Substantia nigra (tissue), 51 donors: ENCODE measurements at places on chromosomes 4 and X.

DNA sequence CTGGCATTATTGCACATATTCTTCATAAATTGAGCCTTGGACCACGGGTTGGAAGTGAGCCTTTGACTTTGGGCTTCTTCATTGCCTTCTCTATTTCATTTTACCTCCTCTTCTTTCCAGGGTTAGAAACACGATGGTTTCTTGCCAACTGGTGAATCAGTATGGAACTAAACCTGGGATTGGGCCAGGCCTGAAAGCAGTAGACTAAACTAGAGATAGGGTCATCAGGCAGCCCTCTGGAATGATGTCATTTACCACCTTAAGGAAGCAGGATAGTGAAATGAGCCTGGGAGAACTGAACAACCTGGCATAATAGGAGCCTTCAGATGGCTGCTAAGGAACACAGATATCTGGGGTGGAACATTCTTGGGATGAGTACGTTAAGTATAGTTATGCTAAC, 67.5 kb upstream of the ATP8A1 start:
- DNase-seq: no peak

GRCh38 chrX:92232182-92232581, 453.0 kb downstream of the PCDH11X start:
- no peak for DNase-seq

DNA sequence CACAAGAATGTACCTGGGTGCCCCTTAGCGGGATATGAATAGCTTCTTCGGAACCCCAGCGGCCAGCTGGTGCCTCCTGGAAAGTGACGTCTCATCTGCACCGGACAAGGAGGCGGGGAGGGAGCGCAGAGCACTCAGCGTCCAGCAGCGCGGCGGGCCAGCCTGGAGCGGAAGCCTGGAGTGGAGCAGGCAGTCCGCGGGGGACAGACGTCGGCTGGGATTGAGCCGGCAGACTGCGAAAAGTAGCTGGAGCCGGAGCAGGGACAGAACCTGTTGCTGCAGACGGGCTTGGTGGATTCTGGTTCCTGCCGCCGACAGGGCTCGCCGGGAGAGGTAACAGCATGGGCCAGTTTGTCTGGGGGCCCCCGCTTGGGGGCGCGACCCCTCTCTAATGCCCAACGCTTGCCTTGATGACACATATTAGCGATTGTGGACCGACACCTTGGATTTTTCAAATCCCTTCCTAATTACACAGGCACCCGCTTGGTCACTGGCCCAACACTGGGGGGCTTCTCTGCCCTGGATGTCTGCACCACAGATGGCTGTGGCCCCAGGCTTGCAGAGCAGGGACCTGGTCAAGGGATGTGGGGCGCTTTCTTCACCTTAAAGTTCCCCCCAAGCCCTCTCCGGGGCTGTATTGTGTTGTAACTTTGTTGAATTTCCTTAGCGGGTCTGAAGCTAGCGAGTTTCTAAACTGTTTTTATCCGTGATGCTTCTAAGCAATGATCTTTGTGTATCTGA, at the start of gene NPFFR2:
TSS of gene NPFFR2 (plus strand) at position 133 of the 741 bp plus-strand sequence. CDS start 96,592 bp downstream, outside the sequence.
- no peak for DNase-seq

DNA sequence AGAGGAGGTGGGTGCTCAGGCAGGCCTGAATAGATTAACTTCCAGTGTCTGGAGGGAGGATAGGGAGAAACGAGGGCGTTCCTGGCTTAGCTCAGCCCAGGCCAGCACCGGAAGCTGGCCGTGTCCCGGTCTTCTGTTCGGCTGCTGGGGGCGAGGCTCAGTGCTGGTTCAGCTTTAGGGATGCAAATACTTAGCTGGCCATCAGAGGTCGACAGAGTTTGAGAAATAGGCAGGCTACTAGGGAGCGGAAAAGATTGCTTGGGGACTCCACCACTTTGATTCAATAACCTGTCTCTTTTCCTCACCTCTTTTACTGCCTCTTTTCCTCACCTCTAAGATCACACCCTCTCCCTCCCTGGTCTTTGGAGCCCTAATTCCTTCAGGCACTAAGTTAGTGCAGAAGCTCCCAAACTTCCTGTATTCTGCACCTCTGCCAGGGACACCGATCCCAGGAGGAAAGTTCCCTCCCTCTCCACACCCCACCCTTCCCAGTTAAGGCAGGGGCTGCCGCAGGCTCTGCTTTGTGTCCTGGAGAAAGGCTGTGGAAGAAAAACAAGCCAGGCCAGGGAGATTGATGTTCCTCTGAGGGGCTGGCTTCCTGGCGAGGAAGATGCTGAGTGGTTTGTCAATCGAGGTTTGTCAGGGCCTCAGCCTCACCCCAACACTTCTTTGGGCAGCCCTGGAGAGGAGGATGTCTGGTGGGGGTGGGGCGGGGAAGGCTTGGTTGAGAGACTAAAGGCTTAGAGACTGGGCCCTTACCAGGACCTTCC, 6.0 kb upstream of the EFNB1 start:
- DNase-seq: no peak

GRCh38 chrX:109654516-109655109, 29.6 kb upstream of the KCNE5 start:
- no peak for DNase-seq

DNA sequence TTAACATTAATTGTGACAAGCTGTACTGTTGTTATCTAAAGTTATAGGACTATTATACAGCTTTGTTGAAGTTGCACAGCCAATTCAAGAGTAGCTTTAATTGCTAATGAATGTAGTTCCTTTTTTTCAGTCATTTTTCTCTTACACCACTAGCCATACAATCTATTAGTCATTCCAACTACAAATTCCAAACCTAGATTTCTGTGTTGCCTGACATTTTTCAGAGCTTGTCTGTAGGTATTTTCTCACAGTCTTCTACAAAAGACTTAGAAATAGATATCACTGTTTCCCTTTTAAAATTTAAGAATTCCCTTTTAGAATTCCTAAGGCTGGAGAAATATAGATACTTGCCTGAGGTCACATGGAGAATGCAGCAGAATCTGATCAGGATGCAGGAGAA, 307.0 kb upstream of the HS3ST1 start:
- DNase-seq: no peak

GRCh38 chr4:188399834-188400233, 260.6 kb downstream of the TRIML1 start:
- no peak for DNase-seq

DNA sequence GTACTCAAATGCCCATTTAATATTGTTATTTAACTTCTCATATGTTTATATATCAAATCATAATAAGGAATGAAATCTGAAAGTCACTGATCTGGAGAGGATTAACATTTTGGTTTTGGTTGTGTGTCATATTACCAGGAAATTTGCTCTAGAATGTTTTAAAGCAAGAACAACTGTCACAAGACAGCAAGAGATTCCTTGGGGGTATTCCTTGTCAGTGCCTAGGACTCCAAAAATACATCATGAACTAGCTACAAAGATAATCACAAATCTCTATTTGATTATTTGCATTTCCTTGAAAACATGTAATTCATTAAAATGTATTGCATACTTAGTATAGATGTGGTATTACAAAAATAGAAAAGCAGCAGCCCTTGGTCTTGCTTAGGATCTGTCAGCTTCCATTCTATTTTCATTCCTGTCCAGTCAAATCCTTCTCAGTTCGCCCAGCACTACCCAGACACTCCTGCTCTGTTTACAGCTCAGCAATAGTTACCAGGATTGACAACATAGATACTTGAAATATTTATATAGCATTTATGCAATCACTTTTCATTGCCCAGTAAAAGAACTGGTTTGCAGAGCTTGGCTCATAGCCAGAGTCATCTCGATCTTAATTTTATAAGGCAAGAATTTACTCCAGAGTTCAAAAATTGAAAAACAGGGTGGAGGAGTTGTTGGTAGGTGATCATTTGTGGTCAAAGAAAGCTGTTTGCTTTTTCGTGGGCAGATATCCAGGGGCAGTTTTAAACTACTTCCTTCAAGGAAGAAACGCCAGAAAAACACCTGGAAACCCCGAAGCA, 9.2 kb upstream of the BMP3 start:
- no peak for DNase-seq

DNA sequence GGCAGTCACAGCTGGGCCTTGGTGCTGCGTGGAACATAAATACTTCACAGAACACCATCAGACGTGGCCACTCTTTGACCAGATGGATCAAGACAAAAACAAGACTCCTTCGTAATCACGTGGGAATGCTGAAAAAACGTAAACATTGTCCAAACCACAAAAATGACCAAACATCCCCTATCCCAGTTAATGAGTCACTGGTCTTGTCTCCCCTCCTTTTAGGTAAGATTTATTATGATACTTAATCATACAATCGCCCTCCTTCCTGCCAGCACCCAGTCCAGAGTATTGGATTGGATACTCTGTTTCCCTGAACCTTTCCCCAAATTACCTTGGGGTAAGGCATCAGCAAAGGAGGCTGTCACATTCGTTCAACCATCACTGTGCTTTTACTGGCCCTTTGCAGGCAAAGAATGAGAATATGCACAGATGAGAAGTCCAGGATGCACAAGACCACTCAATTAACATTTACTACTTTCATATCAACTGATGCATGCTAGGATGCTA, 601 bp upstream of the TCEANC start:
- DNase-seq: no peak

GRCh38 chr4:71784569-71785197, 804 bp upstream of the GC start:
- DNase-seq: no peak

- DNase-seq: no peak
Observed at GRCh38 chr4:20109391-20109790, 142.3 kb upstream of the SLIT2 start.

DNA sequence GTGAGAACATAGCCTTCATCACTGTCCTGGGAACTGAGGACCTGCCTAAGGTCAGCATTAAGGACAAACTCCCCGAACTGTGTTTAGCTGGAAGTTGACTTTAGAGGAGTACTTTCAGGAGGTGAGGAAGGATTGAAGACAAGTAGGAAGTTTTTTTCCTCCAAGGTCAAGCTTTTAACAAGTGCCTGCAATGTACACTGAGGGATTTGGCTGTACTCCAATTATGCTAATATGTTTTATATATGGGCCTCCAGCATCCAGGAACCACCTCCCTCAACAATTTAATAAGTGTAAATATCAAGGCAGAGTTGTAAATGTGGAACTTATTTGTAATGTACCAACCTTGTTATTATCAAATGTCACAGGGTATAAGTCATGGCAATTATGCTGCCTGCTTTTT, 726.2 kb downstream of the RPA4 start:
- DNase-seq: no peak

- DNase-seq: no peak
Observed at GRCh38 chrX:36214924-36215323, 295.4 kb downstream of the CFAP47 start.

GRCh38 chr4:92304606-92305005, 840 bp downstream of the GRID2 start:
- peak; percentile 11 for DNase-seq

GRCh38 chr4:100590325-100590724, 72.5 kb upstream of the EMCN start:
- no peak for DNase-seq

- DNase-seq: no peak
Observed at GRCh38 chr4:111778543-111778942, 366.7 kb upstream of the FAM241A start.

- DNase-seq: no peak
Observed at GRCh38 chr4:82739287-82740190, 59.1 kb downstream of the SCD5 start.

GRCh38 chr4:62791386-62791785, 1591.3 kb downstream of the ADGRL3 start:
- DNase-seq: no peak

- DNase-seq: no peak
Observed at GRCh38 chrX:54208531-54208930, 25.5 kb upstream of the FAM120C start.

GRCh38 chr4:113222471-113222870, 173.0 kb downstream of the ANK2 start:
- DNase-seq: no peak

- DNase-seq: no peak
Observed at GRCh38 chrX:18956303-18957032, 27.4 kb downstream of the PHKA2 start.

DNA sequence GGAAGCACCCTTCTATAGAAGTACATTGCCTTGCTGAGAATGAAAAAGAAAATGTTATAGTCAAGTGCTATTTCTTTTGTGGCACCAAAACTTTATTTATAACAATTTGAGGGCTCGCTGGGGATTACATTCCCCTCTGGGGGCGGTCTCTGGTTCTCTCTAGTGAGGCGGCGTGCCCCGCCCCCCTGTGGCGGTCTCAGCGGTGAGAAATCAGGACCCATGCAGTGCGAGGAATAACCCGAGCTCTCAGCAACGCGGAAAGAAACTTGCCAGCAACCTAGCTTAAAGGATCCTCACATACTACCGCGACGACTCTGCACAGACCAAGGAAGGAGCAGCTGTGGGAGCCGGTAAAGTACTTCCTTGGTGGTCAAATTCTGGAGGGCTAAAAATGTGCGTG, 83.4 kb upstream of the SHISA3 start:
- no peak for DNase-seq

GRCh38 chr4:147994076-147994475, 262.2 kb downstream of the ARHGAP10 start:
- no peak for DNase-seq

- DNase-seq: peak; percentile 42
Observed at GRCh38 chr4:51831133-51831532, 11.8 kb upstream of the DCUN1D4 start.

DNA sequence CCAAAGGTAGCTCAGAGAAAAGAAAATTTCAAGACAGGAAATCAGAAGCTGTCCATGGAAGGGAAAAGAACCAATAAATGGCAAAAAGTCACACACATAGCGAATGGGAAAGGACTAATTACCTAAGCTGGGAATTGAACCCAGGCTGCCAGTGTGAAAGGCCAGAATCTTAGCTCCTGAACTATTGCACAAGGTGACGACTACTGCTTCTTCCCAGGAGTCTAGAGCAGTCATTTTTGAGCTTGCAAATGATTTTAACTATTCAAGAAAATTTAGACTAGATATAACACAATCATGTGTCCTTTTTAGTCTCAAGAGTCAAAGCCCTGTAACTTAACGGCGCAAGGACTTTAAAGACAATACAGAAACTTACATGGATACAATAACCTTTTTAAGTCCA, 34.1 kb upstream of the ZNF81 start:
- DNase-seq: no peak

- DNase-seq: no peak
Observed at GRCh38 chr4:84957514-84958420, 8.7 kb downstream of the WDFY3 start.

DNA sequence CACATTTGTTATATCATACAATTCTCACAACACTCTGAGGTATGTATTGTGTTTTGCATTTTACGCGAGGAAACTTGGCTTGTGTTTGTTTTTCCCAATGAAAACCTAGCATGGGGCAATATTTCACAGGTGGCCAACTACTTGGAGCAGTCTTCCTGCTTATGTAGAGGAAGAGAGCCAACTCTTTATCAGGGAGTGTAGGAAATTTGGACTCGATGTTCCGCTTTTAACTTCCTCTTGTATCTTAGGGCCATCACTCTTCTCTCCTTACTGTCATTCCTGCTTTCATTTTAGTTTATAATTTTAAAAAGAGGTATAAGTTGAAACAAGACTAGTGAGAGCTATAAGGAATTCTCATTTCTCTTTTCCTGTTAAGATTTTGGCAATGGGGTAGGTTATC, 107.7 kb upstream of the RPS6KA3 start:
- no peak for DNase-seq

DNA sequence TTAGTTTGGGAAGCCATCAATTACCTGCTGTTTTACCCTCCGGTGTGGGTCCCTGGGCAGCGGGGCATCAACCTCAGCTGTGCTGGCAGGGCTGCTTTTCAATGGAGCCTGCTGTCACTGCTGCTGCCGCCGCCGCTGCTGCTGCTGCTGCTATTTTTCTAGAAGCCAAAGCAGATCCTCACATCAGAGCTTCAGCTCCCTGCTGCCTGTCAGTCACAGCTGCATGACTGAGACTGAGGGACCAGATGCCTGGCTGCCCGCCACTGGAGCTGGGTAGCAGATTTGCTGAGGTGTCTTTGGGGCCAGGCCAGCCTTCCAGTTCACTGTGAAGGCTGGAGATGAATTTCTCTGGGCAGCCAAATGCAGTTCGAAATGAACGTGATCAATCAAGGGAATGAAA, 200.3 kb upstream of the NHS start:
- peak; percentile 17 for DNase-seq
